ENCODE measurements at places on chromosomes 6 and 20.
A peak's percentile ranks its signal among the peaks of the same experiment; 100 is the strongest.

DNA sequence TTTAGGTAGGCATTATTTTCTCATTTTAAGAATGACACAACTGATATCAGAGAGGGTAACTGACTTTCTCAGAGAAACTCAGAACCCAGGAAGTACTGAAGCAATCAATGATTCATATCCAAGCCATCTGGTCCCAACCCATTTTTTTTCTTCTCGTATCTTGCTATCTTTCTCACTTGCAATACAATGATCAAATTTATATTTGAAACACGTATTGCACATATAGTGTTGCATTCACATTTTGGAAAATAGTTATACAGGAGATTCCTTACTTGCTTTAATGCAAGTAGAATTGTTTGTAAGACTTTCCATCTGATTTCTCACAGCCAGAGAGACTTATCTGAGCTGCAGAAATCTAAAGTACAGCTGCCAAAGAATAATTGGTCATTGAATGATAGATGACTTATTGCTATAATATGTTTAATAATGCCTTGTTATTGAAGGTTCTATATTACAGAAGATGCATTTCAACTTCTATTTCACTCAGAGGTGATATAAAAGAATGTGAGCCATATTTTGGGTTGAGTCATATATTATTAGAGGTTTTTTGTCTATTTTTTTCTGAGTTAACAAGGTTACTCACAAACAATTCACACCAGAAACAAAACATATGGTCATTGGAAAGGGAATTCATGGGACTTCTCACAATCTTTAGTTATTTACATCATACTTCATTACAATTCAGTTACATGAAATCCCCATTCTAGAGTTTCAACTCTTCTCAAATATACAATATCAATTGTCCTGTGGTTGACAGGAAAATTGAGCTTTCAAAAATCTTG is 337.5 kb upstream of the CITED2 start:
- DNase-seq: no peak

DNA sequence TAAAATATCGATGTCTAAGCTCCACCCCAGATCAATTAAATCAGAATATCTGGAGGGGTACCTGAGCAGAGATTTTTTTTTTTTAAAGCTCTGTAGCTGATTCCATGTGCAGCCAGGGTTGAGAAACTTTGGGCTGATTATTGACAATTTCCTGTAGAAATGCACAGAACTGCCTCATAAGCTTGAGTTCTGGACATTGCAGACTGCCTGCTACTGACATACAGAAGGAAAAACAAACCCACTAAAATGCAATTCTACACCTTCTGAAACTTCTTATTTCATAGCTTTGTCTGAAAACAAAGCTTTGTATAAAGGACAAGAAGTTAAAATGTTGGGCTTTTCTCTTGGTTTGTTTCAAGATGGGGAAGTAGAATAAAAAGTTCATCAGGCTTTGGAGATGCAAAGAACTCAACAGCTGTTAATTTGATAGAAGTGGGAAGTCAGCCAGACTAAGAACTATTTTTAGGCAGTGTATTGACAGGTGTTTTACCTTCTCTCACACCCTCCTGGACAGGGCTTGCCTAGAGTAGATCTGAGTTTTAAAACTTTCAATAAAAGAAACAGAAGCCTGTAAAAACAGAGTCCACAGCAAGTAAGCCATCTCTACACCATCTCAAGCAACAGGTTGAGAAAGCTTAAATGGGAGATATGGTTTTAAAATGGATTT is 147.7 kb downstream of the KCNQ5 start:
- no peak for DNase-seq

DNA sequence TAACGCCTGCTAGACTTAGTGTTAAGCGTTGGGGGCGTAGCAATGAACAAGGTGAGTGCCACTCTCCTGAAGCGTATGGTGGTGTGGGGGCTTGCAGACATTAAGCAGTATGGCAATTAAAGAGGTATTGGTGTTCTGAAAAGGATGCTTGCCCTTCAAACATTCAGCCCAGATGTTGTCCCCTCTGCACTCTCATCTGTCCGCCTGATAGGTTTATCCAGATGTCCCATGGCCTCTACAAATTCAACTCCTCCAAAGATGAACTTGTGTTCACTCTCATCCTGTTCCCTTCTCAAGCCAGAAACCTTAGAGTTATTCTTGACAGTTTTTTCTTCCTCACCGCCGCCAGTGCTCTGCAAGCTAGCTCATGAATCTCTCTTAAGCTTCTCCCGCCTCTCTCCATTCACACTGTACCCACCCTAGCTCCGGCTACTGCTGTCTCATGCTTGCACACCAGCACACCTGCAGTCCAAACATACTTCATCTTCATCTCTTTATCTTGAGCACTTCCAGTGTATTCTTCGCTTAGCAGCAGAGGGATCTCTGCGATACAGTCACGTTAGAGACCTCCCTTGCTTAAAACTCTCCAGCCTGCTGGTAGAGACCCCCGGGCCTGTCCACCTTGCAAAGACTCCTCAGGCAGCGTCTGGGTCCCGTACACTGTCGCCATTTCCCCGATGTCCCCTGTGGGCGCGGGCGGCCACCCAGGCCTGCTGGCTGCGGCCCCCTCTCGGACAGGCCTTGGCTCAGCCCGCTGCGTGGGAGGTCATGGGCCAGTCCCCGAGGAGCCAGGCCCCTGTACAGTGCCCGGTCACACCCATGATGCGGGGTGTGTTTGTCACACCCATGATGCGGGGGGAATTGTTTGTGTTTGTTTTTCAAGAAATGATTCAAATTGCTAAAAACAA is 962 bp downstream of the DDX27 start:
- no peak for DNase-seq

GRCh38 chr6:41920921-41921711 is at the start of the genes BYSL and MED20:
TSS of gene BYSL (plus strand) at chr6:41921499. CDS start at chr6:41921563, 64 bp downstream.
TSS of gene MED20 (minus strand) at chr6:41921139. CDS start at chr6:41921018, 121 bp downstream.
- DNase-seq: peak; percentile 93

- DNase-seq: no peak
Observed at GRCh38 chr6:10970731-10971130, 73.4 kb downstream of the ELOVL2 start.

DNA sequence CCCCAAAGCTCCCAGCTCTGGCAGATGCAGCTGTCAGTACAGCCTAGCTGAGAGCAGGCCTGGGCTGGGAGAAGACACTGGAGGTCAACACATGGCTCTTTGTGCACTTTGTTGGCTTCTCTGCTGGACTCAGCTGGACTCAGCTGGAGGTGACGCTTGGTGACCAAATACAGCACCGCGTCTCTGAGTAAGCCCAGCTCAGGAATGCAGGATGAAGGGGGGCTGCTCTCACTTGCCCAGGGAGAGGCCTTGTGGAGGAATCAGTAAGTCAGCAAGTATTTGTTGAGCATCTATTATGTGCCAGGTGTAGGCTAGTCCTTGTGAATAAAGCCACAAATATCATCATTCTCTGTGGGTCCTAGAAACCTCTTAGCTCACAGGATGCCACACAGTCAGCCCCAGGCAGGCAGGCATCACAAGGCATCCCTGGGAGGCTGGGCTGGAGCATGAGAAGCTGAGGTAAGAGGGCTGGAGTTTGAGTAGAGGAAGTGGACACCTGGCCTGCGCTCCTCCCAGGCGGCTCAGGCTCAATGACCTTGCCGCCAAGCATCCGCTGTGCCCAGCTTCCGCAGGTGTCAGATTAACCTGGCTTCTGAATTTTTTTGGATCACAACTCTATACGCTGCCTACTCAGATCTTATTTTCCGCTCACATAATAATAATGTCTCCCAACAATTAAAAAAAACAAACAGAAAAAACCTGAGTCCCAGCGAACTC is 95.4 kb downstream of the TMEM170B start:
- DNase-seq: no peak

- no peak for DNase-seq
Observed at GRCh38 chr6:148392671-148393070, 50.0 kb downstream of the SASH1 start.

DNA sequence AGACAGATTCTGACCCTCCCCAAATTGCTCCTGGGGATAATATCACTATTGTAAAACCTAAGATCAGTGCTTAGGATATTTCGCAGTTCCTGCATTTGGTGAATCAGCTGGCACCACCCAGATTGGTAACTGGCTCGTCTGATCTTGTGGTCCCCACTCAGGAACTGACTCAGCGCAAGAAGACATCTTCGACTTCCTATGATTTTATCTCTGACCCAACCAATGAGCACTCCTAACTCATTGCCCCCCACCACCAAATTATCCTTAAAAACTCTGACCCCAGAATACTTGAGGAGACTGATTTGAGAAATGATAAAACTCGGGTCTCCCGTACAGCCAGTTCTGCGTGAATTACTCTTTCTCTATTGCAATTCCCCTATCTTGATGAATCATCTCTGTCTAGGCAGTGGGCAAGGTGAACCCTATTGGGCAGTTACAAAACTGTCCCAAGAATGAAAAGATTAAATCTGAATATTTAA is 55.7 kb upstream of the PRND start:
- no peak for DNase-seq

GRCh38 chr6:99603421-99604165 is 3.0 kb upstream of the PRDM13 start:
- peak; percentile 20 for DNase-seq

GRCh38 chr6:26309731-26310142 is 55.3 kb upstream of the BTN3A2 start:
- no peak for DNase-seq

GRCh38 chr6:7650878-7651277 is 60.9 kb downstream of the SNRNP48 start:
- no peak for DNase-seq

- no peak for DNase-seq
Observed at GRCh38 chr6:106749609-106750008, 120.2 kb downstream of the QRSL1 start.

- DNase-seq: no peak
Observed at GRCh38 chr6:74115674-74116073, 419.7 kb downstream of the CD109 start.

- peak; percentile 70 for DNase-seq
Observed at GRCh38 chr6:392441-393390, 1.2 kb downstream of the IRF4 start.

DNA sequence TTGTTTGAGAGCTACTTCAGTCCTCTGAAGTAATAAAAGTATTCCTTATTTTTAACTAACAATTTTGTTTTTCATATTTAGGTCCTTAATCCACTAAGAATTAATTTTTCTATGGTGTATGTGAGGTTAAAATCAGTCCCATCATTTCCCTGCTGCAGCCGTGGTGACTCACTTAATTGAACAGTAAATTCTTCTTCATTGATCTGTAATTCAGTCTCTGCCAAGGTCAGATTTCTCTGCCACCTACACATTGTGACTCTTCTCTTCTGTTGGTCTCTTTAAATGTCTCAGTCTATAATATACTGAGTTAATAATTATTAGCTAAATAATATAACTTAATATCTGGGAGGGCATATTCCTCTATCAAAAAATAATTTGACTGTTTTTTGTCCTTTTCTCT is 262.3 kb downstream of the UTRN start:
- DNase-seq: no peak

DNA sequence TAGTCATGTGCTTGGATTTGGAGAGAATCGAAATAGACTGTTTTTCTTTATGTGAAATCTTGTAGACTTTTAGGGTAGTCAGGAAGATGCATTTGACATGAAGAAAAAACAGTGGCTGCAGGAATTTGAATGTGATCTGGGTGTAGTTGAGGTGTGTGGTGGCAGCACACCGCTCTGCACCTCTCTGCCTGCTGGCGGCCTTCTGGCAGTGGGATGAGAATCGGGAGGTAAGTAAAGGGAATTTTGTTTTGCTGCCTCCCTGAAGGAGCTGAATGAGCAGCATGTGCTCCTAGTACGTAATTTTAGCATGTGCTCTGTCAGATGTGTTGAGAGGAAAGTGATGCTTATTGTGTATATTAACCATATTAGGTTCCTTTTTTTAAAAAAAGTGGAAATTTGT is 3.2 kb downstream of the TPD52L2 start:
- no peak for DNase-seq

- DNase-seq: no peak
Observed at GRCh38 chr20:44448753-44449546, 26.7 kb upstream of the TTPAL start.

- DNase-seq: no peak
Observed at GRCh38 chr6:38065734-38066305, 246.3 kb downstream of the ZFAND3 start.

DNA sequence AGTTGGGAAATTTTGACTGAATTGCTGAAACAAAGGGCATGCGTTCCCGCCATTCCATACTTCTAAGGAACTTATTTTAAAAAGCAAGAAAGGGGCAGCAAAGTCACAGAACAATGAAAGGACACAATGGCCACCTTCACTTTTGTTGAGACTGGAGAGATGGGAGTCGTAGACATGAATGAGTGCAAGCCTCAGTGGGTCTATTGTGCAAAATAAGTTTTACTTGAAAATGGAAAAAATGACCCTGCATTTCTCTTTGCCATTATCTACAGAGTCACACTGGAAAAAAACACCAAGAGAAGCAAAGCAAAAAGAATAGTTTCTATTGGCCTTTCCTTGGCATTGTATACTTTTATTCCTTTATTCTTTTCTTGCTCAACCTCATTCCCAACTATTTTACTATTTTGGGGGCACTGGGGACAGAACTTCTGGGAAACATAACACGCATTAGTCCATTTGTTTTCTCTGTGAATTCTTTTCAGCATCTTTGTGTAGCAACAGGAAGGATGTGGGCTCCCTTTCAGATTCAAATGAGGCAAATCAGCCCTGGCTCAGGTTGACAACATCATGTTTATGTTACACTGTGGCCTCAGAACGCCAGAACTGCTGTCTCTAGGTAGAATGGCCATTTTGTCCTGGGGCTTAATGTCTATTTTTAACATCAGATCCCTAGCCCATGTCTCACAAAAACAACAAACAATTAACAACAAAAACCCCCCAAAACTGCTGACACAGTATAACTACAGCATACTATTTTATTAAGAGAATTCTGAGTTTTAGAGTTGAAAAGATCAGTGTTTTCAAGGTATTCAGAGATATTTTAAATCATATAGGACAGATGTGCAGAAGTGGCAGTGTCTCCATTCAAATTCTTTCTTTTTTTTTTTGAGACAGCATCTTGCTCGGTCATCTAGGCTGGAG is 122.2 kb downstream of the FYN start:
- DNase-seq: no peak

- no peak for DNase-seq
Observed at GRCh38 chr6:5998236-5998635, 8.5 kb downstream of the NRN1 start.

- no peak for DNase-seq
Observed at GRCh38 chr6:162343936-162344645, 383.5 kb downstream of the PRKN start.

DNA sequence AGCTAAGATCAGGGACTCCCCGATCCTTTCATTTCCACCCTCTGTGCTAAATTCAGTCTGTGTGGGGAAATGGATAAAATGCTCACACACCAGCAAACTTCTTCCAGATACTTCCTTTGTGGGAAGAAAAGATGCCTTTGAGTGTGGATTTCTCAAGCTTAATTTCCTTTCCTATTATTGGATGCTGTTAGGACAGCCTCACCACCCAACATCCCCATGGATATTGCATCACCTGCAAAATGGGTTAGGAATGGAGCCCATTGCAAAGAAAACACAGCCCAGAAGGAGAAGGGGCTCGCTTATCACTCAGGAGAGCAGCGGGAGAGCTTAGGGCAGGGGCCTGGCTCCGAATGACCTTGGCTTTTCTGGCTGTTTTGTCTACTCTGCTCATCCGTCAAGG is 272.2 kb downstream of the CDC5L start:
- no peak for DNase-seq

GRCh38 chr6:9405825-9406224 is 970.5 kb upstream of the SLC35B3 start:
- DNase-seq: no peak

GRCh38 chr6:53151676-53152075 is 3.0 kb upstream of the GCM1 start:
- no peak for DNase-seq

All from NCI-H1417 (cell line).